ENCODE measurements at places on chromosomes 16 and 17. TPM values are rescaled to one million over a fixed set of nuclear protein-coding genes. Genes with fewer than 3 reads are reported as not detected.
A peak's percentile ranks its signal among the peaks of the same experiment; 100 is the strongest.

GRCh38 chr16:81158964-81159363 is 62.8 kb upstream of the GCSH start:
- DNase-seq: no peak

GRCh38 chr16:58046054-58046881 is 20.7 kb downstream of the MMP15 start:
- no peak for DNase-seq

DNA sequence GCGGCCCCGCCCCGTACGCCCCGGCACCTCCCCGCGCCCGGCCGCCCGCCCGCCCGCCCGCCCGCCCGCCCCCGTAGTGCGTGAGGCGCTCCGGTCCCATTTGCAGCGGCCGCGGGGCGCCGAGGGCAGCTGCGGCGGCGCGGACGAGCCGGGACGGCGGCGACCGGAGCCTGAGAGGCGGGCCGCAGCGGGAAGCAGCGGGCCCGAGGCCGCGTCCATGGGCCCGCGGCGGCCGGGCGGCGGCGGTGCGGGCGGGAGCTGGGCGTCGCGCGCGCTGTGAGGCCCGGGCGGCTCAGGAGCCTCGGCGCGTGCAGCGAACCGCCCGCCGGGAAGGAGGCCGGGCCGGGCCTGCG is at the start of gene MPRIP:
Gene MPRIP (plus strand): TSS at position 74 of the 353 bp plus-strand sequence. CDS start 392 bp downstream, outside the sequence.
- DNase-seq: no peak

- no peak for DNase-seq
Measured at GRCh38 chr16:35207059-35207999, 1747.9 kb downstream of the TP53TG3F start.

DNA sequence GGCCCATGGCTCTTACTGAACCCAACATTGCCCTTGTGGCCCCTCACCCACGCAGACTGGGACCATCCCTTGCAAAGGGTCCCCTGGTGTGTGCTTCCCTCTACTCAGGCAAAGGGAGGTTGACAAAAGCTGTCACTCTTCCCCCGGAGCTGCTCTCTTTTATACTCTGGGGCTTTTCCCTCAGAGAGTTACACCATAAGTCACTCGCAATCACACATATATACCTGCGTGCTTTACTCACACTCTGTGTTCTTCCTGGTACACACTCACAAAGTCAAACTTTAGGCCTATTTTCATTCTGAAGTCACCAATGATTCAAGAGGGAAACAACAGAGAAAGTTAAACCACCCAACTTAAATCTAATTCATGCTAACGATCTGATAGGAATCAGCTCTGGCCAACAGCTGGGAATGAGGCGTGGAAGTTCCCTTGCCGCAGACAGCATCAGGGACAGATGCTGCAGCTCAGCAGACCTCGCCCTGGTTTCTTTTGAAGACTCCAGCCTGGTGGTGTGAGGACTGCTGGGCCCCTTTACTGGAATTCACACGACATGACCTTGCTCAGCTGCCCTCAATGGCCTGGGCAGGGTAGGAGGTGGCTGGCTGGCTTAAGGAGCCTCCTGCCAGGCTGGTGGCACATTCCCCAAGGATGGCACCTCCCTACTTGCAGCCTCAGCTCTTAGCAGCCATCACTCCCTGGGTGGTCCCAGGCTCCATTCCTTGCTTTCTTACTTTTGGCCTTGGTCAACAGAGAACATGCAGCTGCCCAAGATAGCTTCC is 27.3 kb downstream of the HIC1 start:
- DNase-seq: peak; percentile 57

GRCh38 chr17:68794636-68795434 is 160.4 kb downstream of the ABCA8 start:
- DNase-seq: peak; percentile 94

DNA sequence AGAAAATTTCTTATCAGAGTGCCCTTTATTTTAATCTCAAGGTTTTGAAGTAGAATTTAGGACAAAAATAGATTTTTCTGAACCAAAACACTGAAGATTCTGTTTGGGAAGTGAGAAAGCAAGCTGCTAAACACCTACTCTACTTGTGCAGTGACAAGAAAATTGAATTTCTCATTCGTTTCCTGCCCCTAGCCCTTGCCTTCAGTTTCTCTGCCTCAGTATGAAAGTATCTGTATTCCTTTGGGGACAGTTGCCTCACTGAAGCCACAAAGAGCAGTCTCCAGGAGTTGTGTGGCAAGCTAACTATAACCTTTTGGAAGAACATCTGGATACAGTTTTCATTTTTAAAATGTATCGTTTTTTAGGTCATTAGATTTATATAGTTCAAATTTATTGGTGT is 19.7 kb downstream of the MOSMO start:
- no peak for DNase-seq

DNA sequence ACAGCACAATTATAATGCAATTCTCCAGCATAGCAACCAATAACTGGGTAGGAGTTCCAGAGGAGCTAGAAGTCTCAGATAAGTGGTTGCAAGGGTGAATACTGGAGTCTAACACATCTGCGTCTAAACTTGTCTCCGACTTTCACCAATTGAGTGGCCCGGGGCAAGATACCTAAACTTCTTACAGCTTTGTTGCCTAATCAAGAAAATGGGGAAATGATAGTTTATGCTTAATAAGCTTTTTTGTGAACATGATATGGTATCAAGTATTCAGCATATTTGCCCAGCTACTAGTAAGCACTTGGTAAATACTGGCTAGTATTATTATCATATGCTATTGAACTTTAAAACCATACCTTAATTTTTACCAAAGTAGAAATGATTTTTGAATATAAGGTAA is 183.5 kb downstream of the KCNJ2 start:
- no peak for DNase-seq

DNA sequence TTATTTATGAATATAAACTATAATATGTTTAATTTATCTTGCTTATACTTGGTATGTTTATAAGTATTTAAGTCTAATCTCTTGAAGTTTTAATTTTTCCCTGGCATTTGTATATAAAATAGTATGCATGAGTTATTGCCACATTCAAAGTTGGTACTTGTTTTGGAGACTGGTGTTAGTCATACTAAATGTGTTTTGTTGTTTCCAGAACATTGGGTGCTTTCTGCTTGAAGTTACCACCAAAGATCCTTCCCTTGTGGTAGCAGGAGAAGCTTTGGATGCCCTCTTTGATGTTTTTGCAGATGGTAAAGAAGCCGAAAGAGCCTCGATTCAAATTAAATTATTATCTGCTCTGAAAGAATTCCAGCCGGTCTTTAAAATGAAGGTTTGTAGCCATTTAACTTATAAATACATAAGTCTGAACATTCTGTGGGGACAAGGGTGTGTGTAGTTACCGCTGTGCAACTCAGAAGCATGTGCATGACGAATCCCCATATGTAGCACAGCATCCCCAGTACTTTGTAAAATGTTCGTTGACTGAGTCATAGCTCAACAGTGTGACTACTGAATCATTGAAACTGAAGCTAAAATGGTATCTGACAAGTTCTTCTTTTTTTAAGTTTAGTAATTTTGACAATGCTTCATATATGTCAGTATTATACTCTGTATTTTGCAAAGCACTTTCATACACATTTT is 36.4 kb downstream of the HEATR3 start:
- no peak for DNase-seq

GRCh38 chr16:86545954-86546637 is 8.9 kb downstream of the MTHFSD start:
- DNase-seq: no peak

- no peak for DNase-seq
Measured at GRCh38 chr17:15408803-15409202, 58.6 kb downstream of the CDRT4 start.

- DNase-seq: no peak
Measured at GRCh38 chr16:51407921-51408320, 256.9 kb upstream of the SALL1 start.

- DNase-seq: no peak
Measured at GRCh38 chr17:17739388-17740066, 58.3 kb downstream of the RAI1 start.

DNA sequence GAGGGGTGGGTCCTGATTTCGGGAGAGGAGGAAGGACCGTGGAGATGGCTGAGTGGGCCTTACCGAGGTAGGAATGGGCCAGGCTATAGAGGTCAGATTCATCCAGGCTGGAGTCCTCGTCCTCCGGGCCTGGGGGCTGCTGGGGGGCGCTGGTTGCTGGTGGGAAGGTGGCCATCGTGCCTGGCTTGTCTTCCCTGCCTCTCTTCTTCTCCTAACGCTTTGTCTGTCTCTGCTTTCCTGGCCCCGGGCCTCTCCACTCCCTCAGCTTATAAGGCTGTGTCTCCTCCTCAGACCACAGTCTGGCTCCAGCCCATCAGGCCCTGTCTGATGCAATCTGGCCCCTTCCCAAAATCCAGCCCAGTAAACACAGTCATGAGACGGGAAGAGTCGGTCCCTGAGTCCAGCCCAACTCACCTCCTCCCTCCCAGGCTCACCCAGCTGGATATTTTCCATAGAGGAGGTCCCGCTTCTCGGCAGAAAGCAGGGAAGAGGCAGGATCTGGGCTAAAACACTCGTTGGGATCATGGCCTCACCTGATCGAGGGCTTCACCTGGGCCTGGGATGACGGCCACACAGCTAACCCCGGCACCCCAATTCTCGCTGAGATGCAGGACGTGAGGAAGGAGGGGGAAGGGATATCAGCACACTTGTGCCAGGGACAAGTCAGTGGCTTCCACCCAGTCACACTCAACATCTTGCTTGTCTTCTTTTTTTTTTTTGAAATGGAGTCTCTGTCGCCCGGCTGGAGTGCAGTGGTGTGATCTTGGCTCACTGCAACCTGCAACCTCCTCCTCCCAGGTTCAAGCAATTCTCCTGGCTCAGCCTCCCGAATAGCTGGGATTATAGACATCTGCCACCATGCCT is at the start of gene NUPR1:
Gene NUPR1 (minus strand): TSS at position 242 of the 864 bp plus-strand sequence. CDS start 67 bp downstream, at position 175.
- peak; percentile 85 for DNase-seq

DNA sequence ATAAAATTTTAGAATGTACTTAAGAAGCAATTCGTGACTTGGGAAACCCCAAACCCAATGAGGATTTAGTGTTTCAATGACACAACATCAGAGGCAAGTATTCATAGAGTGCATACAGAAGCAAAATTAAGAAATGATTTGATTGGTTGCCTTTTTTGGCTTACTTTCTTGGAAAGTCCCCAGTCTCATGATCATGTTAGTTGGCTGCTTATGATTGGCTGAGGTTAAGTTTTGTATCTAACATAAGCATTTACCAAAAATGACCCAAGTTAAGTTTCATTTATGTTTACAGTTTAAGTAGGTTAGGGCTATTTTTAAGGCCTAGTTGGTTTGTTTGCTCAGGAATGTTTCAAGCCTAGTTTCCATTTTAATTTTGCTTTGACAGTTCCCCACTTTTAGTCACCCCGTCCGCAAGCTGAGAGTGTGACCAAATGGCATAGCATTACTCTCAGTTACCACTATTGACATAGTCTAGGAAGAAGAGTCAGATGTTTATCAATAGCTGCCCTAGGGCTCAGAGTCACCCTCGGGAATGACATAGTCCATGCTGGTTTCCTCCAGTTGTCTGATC is 36.2 kb downstream of the DGKE start:
- DNase-seq: no peak

GRCh38 chr17:79813297-79814126 is 16.6 kb upstream of the CBX8 start:
- DNase-seq: no peak

GRCh38 chr17:1275962-1276736 is 3.3 kb upstream of the TRARG1 start:
- no peak for DNase-seq

DNA sequence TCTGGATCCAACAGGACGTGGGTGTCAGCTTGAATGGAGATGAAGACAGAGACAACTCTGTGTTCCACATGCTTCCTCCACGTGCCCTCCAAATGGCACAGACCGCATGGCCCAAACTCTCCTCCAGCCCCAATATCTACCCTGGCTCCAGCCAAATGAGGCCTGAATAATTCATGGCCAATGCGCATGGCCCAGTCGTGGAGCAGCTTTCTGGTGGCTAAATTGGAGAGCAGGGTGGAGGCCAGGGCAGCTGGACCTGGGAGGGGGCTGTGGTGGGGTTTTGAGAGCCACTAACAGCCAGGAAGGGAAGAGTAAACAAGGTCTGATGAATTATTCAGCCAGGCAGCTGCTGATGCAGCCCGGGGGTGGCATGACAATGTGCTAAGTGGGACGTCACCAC is 96.7 kb upstream of the TMEM132E start:
- no peak for DNase-seq

GRCh38 chr16:15506441-15506840 is 72.1 kb downstream of the BMERB1 start:
- DNase-seq: no peak

- DNase-seq: no peak
Measured at GRCh38 chr17:61904094-61904710, 23.6 kb downstream of the INTS2 start.

DNA sequence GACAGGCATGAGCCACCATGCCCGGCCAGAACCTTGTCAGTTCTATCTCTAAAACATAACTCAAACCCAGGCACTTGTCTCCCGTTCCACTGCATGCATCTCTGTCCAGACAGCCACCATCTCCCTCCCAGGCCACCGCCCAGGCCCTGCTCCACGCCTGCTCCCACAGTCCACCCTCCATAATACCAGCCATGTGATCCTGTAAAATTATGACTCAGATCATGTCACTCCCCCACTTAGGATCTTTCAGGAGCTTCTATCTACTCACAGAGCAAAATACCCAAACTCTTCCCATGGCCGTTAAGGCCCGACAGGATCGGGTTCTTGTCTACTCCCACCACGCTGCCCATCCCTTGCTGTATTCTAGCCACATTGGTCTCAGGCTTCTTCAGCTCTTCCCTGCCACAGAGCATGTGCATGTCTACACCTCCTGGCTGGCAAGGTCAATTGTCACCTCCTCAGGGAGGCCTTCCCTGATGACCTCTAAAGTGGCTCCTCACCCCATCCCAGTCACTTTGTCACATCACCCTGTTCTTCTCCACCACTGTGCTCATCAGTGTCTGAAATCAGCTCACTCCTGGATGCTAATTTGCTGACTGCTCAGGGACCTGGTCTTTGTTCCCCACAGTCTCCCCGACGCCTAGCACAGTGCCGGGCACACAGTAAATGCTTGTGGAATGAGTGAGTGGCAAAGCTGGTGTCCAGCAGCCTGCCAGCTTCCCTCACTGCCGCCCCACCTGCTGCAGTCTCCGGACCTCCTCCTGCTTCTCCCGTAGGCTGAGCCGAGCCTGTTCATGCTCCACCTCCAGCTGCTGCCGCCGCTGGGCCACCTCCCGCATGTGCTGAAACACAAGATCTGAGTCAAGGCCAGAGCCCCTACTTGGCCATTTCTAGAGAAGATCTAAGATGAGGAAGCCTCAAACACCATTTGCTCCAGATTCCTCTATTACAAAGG is 6.7 kb downstream of the TSPOAP1 start:
- DNase-seq: no peak

GRCh38 chr17:2237521-2237921 is 66.1 kb downstream of the SMG6 start:
- DNase-seq: no peak

SPNS3 gene
- 0.79 TPM for total RNA-seq

KRTAP4-9 gene
- 5.2 TPM for total RNA-seq

SMIM36 gene
- not detected for total RNA-seq

JPH3 gene
- total RNA-seq: 0.69 TPM

CSH1 gene
- total RNA-seq: not detected

FBXO39 gene
- 0.30 TPM for total RNA-seq

PABPN1L gene
- total RNA-seq: not detected

PROCA1 gene
- total RNA-seq: 0.99 TPM

TPSD1 gene
- total RNA-seq: 1.3 TPM

CD300E gene
- 1.2 TPM for total RNA-seq

GSG1L gene
- 0.69 TPM for total RNA-seq

Measured in skin of body (tissue), 3 donors.